ENCODE measurements at places on chromosomes 4 and X.

DNA sequence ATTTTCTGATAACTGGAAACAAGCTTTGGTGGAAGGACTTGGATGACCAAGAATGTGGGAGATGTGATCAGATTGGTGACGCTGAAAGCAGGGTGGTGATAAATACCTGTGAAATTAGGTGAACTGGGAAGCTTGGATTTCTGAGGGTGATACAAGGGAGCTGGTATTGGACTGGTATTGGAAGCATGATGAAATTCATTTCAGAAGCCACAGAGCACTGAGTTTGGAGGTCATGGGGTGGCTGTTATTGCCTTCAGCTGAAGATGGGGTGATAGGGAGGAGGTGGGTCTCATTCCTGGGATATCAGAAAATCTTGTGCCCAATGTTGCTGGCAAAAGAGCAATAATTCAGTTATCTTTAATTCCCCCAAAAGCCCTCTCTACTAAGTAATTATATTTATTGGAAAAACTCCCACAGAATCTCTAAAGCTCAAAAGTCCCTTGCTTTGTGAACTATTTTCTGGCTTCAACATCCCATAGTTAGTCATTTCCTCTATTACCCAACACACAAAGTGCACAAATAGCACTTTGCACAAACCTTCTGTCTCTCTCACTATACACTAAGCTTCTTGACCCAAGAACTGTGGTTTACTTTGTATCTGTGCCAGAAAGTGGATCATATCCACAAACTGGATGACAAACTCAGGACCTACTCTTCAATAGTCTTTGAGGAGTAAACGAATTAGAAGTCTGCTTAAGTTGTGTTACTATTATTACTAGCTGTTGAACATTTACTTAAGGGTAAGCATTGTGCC, 23.1 kb upstream of the CAMK2D start:
- DNase-seq: no peak

DNA sequence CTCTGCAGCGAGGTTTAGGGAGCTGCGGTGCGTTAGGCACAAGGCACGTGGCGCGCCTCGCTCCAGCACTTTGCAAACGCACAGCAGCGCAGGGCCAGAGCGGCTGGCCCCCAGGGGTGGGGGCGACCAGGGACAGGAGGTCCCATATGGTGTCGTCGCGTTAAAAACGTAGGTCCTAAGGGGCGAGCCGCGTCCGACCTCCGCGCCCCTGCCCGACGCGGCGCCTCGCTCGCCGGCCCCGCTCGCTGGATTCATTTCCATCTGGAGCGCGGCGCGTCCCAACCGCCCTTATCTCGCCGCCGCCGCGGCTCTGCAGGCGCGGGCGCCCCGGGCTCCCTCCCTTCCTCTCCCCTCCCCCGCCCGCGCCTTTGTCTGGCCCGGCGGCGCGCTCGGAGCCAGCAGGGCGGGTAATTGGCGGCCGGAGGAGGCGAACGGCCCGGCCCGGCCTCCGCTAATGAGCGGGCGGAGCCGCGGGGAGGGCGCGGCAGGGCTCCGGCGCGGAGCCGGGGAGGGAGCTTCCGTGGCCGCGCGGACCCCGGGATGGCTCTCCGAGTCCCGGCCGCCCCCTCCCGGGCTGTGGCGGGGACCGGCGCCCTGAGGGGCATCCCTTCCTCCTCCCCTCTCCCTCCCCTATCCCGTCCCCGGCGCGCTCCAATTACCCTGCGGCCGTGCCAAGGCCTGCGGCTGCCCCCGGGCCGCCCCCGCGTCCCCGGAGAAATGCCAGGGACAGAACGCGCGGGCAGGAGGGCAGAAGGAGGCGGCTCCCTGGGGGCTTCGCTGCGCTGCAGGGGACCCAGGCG, 409.0 kb downstream of the BCOR start:
- DNase-seq: peak; percentile 58

DNA sequence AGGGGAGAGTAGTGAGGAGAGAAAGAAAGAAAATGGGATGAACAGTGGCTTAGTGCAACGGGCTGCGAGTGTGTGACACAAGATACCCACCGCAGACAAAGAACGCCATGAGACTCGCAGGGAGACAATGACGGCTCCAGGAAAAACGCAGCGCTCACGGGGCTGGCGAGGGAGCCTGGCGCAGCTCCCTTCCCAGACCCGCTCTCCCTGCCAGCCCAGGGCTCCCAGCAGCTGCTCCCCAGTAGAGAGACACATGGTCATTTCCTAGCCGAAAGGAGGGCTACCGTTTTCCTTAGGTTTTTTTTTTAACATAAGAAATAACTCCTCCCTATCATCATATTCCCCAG, 149.5 kb downstream of the MAML3 start:
- DNase-seq: peak; percentile 39

DNA sequence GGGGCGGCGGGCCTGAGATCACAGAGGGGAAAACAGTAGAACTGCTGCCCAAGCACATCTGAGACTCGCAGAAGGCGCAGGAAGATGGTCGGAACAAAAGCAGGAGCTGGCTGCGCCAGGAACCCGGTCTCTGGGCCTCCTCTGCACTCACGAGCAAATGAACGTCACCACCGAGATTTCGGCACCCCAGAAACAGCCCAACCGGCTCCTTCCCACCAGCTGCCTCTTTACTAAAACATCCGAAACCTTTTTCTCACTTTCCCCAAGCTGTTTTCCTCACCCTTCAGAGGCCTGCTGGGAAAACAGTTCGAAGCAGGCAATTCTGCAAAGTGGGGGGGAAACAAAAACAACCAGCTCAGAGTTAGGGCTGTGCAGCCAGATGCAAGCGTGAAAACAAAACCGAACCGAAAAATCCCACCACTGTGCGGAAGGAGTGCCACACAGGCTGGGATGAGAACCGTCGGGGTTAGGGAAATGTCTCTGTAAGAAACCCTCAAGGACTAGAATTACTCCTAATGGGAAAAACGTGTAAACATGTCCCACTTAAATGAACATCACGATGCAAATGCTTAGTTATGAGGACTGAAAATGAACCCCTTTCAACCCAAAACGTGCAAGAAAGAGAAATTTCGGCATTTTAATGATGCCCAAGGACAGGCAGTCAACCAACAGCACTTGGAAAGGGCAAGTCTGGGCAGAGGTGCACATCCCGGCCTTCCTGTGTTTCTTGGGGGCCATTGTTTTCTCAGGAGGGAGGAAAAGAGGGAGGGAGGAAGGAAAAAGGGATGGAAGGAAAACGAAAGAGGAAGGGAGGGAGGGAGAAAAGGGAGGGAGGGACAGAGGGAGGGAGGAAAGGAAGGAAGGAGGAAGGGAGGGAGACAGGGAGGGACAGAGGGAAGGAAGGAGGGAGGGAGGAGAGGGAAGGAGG, 15.8 kb downstream of the DHRSX start:
- no peak for DNase-seq

- no peak for DNase-seq
These were observed 304.7 kb downstream of the SH2D1A start for GRCh38 chrX:124651031-124651430.

- DNase-seq: no peak
These were observed 84.8 kb downstream of the TMEM164 start for GRCh38 chrX:110087485-110088356.

- no peak for DNase-seq
These were observed 255.0 kb downstream of the MAGEB5 start for GRCh38 chrX:26470941-26471340.

- no peak for DNase-seq
These were observed 34.9 kb upstream of the UGT8 start for GRCh38 chr4:114563536-114564315.

GRCh38 chr4:14178421-14178820, 550.9 kb upstream of the BOD1L1 start:
- DNase-seq: no peak

GRCh38 chrX:12463052-12463451, 324.8 kb downstream of the FRMPD4 start:
- no peak for DNase-seq

GRCh38 chrX:22803353-22803752, 196.4 kb upstream of the DDX53 start:
- no peak for DNase-seq

DNA sequence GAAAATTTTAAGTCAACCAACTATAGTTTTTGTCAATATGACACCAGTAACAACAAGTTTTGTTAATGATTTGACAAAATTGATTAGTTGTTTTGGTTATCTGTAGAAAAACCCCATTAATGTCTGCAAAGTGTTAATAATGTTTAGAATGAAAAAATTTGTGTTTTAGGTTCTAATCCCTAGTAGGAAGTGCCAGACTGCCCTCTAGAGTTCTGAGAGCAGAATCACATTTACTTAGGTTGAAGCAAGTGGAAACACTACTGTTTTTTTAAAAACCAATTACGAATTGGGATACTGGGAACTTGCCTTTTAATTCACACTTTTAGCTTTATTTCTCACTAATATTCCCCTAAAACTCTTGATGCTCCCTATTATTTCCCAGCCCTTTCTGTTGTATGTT, 101.1 kb upstream of the CYLC1 start:
- DNase-seq: no peak

GRCh38 chr4:169617306-169617705, 3.1 kb upstream of the CLCN3 start:
- DNase-seq: no peak

GRCh38 chr4:144903953-144904711, 193.9 kb downstream of the ANAPC10 start:
- DNase-seq: no peak

DNA sequence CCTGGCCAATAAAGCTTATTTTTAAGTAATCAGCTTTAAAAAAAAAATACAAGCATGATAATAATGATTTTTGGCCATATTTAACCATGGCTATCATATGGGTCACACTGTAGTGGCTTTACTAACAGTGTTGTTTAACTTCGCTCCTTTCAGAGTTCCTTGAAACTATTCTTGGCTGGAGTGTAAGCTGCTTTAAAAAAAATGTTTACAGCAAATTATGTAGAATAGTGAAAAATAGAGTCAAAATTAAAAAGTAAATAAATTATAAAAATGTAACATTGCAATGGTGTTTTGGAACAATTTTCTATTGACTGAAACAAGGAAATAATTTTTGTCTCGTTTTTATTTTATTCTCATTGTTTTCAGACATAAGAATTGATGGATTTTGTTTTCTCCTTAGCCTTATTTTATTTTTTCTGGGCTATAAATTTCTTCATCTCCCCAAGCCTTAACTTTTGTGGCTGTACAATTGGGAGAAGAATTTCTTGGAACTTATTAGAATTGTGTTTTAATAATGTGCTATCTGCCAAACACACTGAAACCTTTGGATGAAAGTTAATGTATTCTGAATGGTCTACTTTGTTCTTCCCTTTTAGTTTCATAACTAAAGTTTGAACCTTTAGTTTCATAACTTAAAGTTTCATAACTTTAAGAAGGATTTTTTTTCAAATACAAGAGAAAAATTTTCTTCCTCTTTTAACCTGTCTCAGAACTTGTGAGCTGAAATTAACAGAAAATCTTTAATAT, 182.0 kb downstream of the ARHGAP24 start:
- no peak for DNase-seq
